AG04449 (cell line): ENCODE measurements at places on chromosomes 12 and 14.

- DNase-seq: no peak
Measured at GRCh38 chr12:102061096-102061559, 663 bp downstream of the WASHC3 start.

- no peak for DNase-seq
Measured at GRCh38 chr12:24632466-24632865, 316.4 kb downstream of the BCAT1 start.

GRCh38 chr14:31430634-31431264 lies 10.4 kb upstream of the HEATR5A start:
- no peak for DNase-seq

- DNase-seq: no peak
Measured at GRCh38 chr14:81819344-81819743, 285.7 kb upstream of the SEL1L start.

GRCh38 chr12:62738616-62739015 lies 196.3 kb downstream of the PPM1H start:
- no peak for DNase-seq

- no peak for DNase-seq
Measured at GRCh38 chr14:55849833-55850232, 268.4 kb upstream of the PELI2 start.

DNA sequence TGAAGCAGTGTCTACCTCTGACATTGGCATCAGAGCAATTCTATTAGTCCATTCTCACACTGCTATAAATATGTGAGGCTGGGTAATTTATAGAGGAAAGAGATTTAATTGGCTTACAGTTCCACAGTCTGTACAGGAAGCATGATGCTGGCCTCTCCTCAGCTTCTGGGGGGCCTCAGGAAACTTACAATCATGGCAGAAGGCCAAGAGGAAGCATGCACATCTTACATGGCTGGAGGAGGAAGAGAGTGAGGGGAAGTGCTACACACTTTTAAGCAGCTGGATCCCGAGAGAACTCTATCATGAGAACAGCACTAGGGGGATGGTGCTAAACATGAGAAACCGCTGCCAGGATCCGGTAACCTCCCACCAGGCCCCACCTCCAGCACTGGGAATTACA lies 25.7 kb upstream of the SEL1L start:
- DNase-seq: no peak

GRCh38 chr14:38197001-38197783 lies 10.5 kb upstream of the SSTR1 start:
- DNase-seq: no peak

GRCh38 chr12:115506822-115507559 lies 770.5 kb downstream of the MED13L start:
- no peak for DNase-seq

- no peak for DNase-seq
Measured at GRCh38 chr12:58249610-58250009, 308.2 kb downstream of the ATP23 start.

DNA sequence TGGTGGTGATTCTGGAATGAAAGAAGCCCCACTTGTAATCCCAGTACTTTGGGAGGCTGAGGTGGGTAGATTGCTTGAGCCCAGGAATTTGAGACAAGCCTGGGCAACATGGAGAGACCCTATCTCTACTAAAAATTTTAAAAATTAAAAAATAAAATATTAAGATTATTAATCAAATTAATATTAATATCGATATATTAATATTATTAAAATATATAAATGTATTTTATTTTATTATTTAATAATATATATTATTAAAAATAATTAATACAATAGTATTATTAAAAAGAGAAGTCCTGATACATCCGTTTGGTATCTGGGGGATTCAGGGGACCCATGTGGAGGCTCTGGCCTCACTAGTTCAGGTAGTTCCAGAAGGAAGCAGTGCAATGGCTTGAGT lies 68.7 kb downstream of the FOXN4 start:
- DNase-seq: no peak

- DNase-seq: no peak
Measured at GRCh38 chr12:92133795-92134637, 11.6 kb downstream of the BTG1 start.

- no peak for DNase-seq
Measured at GRCh38 chr12:47774663-47775062, 1.6 kb downstream of the SLC48A1 start.

DNA sequence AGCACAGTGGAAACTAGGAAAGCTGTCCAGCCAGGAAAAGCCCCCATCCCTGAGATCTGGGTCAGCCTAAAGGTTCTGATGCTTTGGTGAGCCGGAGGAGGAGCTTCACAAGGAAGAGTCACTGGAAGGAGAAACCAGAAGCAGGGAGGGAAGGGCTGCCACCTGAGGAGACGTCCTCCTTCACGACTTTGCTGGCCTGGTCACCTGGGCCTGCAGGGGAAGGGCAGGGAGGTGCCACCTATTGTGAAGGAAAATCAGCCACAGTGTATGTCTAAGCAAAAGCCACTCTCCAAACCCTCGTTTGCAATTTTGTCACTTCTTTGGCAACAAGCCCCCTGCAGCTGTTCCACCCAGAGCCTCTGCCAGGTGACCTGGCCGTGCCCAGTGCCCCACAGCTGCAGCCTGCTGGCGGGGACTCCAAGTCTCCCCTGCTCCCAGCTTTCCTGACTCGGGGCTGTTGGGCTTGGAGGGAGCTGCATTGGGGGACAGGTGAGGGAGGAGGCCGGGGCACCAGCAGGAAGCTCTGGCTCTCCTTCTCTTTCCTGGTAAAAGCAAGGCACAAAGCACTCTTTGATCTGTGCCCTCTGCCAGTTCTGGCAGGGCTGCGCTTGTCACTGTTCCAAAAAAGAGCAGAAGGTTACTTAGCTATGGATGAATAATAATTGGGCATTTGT lies 120.9 kb upstream of the BCL2L14 start:
- no peak for DNase-seq

DNA sequence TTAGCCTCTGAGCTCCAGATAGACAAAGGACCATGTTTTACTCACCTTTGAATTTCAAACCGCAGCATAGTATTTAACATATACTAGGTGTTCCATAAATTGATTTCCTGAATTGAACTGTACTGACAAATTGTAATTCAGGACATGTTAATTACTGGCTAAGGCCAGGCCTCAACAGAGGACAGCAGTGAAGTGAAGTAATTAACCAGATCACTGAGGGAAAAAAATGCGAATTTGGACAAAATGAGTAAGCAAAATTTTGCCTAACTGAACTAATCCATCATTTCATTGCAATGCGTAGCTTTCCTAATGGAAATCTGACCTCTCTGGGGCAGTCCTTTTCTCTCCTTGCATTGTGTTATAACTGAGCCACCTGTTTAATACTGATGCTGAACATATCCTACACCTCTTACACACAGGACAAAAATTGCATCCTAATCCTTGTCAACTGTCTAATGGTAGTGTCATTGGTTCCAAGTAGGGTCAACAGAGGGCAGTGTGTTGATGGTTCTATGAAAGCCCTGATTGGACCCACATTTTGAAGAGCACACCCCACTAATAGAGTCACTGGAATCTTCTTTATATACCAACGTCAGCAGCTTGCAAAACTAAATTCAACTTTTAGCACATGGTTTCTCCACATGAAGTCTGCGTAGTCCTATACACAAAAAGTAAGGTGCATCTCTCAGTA lies 148.4 kb downstream of the SLC25A21 start:
- DNase-seq: no peak

DNA sequence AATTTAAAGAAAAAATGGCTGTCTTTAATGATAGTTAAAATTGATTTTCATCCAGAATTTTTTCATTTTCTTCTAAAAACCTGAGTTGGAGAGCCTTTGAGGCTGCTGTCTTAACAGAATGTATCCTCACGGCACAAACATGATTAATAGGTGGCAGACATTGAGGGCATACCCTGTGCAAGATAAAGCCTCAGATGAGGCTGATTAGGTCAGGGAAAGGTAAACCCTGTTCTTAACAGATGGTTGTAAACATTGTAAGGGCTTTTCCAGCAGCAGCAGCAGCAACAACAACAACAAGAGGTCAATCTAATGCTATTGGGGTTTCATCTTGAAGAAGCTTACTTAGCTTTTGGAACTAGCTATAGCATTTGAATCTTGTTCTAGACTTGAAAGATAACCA lies 17.4 kb downstream of the GNG2 start:
- DNase-seq: no peak

DNA sequence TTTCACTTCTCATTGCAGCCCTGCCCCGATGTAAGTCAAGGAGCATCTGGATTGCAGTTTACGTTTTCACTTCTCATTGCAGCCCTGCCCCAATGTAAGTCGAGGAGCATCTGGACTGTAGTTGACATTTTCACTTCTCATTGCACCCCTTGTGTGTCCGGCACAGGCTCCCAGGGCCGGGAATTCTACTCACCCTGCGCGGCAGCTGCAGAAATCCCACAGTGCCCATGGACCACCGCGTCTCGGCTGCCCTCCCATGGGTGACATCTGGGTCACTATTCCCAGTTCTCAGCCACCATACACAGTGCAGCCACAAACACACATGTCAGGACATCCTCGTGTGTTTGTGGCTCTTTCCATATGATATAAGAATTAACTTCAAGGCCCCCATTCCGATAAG lies 378.5 kb downstream of the ADGRD1 start:
- no peak for DNase-seq

DNA sequence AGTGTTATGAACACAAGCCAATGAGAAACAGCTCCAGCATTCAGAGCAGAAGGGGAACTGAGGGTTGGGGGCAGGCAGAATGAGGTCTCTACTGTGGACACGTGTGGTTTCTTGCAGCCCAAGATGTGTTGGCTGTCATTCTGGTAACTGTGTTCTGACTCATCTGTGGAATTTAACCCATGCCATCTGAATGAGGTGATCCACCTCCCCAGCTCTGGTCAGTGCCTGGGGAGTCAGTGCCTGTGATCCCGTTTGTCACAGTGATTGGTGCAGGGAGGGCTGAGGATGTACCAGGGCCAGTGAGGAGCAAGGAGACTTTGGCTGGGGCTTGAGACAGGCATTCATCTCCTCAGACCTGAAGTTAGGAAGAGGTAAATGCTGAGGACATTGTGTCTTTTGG lies 216.8 kb downstream of the MSRB3 start:
- DNase-seq: no peak

- DNase-seq: peak; percentile 4
Measured at GRCh38 chr12:100675432-100675831, 101.9 kb downstream of the GAS2L3 start.

GRCh38 chr12:130835011-130835410 lies 4.0 kb downstream of the STX2 start:
- DNase-seq: no peak

DNA sequence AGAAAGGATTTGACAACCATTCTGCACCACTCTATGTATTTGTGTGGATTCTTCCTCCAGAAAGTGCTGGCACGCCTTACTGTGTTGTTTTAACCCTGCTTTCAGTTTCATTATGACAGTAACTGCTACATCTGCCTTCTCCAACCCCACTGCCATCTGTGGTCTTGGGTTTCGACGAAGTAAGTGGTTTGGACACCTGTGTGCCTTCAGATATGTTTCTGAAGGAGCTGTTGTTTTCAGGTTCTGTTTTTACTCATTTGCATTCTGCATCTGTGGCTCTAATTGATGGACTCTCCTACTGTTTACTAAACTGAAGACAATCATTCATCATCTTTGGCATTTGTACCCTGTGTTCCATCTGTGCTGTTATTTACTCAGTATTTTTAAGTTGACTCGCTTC lies 4.1 kb downstream of the TSHR start:
- DNase-seq: no peak

- no peak for DNase-seq
Measured at GRCh38 chr12:106115440-106115839, 23.3 kb downstream of the NUAK1 start.

DNA sequence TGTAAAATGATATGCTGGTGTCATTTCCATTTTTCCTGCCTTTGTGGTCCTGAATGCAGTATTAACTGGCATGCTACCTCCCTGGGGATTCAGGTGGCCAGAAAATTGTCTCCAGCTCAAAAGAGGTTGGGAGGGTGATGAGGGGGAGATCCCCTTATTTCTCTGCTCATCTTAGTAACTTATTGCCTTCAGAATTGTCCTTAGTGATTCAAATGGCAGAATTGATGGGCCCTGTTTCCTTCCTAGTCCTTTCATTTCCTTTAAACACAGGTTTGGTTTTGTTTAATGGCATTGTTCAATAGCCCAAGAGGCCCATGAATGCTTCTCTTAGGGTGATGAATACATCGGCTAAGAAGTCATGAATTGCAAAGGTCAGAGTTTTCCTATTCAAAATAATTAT lies 207.0 kb downstream of the SLC41A2 start:
- no peak for DNase-seq

DNA sequence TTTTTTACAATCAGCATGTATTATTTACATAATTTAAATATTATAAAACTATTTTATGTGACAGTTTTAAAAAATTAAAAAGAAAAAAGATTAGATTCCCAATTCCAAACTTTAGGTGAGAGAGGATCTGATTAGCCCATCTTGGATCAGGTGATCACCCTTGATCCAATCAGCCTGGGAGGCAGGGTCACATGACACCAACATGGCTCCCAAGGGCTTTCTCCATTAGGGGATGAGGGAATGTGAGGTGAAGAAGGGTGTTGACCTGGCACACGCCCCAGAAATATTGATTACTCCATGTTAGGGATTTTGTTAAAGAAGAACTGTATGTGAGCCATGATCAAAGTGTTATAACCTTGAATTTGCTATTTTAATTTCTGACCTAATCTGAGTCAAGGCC lies 225.4 kb downstream of the RBM19 start:
- no peak for DNase-seq

- DNase-seq: no peak
Measured at GRCh38 chr12:65534238-65534841, 255.9 kb downstream of the MSRB3 start.

GRCh38 chr12:67085699-67086098 lies 183.5 kb upstream of the CAND1 start:
- DNase-seq: no peak

GRCh38 chr12:54166567-54167499 lies 22.0 kb downstream of the SMUG1 start:
- DNase-seq: no peak

DNA sequence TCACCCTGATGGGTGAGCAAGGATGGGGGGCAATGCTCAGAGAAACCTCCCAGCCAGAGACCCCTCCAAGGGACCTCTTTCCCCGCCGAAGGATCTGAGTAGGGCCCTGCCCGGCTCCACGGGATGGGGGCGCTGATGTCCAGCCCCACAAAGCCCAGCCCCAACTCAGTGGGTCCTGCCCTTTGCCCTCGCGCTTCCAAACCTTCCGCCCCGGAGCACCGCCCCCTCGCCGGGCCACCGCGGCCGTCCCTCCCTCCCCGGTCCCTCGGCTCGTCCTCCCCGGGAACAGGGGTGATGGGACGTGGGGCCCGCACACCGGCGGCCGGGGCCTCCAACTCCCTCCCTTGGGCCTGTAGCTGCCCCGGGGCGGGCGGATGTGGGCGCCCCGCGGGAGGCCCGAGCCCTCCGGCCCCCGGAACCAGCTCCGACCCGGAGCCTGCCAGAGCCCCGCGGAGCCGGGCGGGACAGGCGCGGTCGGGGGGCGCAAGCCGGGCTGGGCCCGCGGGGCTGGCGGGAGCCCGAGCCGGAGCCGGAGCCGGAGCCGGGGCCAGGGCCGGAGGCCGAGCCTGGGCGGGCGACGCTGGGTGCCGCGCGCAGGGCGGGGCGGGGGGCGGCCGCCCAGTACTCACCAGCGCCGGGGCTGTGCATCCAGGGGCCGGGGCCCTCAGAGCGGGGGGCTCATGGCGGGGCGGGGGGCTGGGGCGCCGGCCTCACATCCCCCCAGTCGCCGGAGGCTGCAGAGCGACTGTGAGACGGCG lies 386 bp downstream of the HDAC7 start:
- DNase-seq: no peak

- no peak for DNase-seq
Measured at GRCh38 chr12:64836856-64837255, 12.4 kb downstream of the TBC1D30 start.
